ENCODE measurements at places on chromosomes 7 and 10.
A peak's percentile ranks its signal among the peaks of the same experiment; 100 is the strongest.

DNA sequence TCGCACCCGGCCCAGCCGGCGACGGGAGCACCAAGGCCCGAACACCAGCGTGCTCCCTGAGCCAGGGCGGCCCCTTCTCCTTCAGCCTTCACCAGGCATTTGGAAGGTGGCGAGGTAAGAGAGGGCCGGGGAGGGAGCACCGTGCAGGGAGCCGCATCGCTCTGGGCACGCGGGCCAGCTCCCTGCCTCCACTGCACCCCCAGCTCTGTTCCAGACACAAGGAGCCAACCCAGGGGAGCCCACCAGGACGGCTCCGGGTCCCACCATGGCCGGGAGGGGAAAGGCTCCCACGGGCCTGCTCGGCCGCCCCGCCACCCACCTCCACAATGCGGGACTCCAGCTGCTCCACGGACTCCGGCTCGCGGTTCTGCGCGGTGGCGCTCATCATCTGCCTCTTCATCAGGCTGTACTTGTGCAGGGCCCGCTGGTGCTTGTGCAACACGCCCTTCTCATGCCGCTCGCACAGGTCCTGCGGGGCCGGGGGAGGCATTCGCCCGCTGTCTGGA, 15.1 kb downstream of the NUDT1 start:
- no peak for DNase-seq

GRCh38 chr7:100859856-100860255, 7.3 kb upstream of the TRIP6 start:
- no peak for DNase-seq

- DNase-seq = no peak
Observed at GRCh38 chr10:95605163-95605562, 44.0 kb upstream of the SORBS1 start.

GRCh38 chr10:5434017-5434753, 21.8 kb downstream of the NET1 start:
- DNase-seq = peak; percentile 89

DNA sequence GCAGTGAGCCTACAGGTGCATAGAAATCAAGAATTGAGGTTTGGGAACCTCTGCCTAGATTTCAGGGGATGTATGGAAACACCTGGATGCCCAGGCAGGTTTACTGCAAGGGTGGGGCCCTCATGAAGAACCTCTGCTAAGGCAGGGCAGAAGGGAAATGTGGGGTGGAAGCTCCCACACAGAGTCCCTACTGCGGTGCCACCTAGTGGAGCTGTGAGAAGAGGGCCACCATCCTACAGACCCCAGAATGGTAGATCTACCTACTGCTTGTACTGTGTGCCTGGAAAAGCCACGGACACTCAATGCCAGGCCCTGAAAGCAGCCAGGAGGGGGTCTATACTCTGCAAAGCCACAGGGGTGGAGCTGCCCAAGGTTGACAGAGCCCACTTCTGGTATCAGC, 533.5 kb downstream of the GPAM start:
- no peak for DNase-seq

DNA sequence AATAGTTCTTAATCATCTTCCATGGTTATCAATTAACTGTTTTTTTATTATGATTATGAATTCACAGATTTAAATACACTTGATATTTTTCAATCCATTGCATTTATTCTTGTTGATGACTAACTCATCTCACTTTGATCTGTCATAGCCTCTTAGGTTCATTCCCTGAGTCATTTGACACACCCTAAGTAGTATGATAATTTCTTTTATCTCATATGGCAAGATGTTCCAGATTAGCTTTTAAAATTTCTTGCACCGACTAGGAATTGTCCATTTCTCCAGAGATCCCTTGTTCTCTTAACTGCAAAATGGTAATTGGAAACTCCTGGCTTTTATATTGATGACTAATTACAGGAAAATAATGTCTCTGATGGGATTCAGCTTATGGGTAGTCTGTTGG, 87.6 kb upstream of the CCDC6 start:
- no peak for DNase-seq

- no peak for DNase-seq
Observed at GRCh38 chr10:65622608-65623007, 1303.2 kb upstream of the LRRTM3 start.

GRCh38 chr7:76506081-76506440, 4.3 kb upstream of the UPK3B start:
- DNase-seq = no peak

- no peak for DNase-seq
Observed at GRCh38 chr10:76632767-76633051, 1004.9 kb downstream of the KCNMA1 start.

- no peak for DNase-seq
Observed at GRCh38 chr7:94442639-94443038, 47.9 kb downstream of the COL1A2 start.

DNA sequence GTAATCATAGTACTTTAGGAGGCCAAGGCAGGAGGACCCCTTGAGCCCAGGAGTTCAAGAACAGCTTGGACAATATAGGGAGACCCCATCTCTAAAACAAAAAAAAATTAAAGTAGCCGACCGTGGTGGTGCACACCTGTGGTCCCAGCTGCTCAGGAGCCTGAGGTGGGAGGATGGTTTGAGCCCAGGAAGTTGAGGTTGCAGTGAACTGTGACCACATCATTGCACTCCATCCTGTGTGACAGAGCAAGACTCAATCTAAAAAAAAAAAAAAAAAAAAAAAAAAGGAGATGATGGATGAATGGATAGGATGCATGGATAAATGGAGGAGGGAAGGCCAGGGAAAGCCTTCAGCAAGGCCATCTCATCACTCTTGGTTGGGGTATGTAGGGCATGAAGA, 33.4 kb upstream of the BMPR1A start:
- no peak for DNase-seq

DNA sequence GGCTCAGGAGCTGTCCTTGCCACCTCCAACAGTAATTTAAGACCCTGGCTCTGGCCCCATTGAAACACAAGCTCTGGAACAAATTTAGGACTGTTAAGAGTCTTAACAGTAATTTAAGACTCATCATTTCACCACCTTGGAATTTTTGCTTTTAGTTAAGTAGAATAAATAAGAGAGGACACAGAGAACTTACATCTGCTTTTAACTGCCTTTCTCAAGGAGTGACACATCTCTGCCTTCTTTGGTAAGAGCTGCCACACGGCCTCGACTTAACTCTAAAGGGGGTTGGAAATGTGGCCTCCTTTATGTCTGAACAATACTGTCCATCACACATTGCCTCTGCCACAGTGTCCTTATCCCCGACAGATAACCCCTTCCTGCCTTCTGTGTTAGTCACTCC, 77.9 kb downstream of the HERPUD2 start:
- peak; percentile 39 for DNase-seq

DNA sequence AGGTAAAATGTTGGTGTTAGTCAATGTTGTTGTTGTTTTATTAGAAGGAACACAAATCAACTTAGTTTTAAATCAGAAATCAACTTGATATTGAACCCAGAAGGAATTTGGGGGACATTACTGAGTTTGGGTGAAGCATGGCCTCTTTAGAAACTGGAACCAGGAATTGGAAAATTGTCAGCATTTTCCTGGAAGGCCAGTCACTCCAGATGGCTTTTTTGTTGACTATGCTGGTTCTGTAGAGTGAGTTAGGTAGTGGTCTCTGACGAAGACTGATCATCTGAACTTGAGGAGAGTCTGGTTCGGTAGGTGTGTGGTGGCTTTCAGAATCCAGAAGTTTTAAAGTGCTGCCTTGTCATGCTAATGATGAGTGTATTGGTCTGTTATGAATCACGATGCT, 111.5 kb downstream of the BMPER start:
- DNase-seq = no peak

Measured in fibroblast of skin of abdomen (primary cell).